ENCODE measurements at places on chromosomes 4 and X.

- no peak for DNase-seq
These were observed 20.8 kb downstream of the ZNF185 start for GRCh38 chrX:152918707-152919106.

DNA sequence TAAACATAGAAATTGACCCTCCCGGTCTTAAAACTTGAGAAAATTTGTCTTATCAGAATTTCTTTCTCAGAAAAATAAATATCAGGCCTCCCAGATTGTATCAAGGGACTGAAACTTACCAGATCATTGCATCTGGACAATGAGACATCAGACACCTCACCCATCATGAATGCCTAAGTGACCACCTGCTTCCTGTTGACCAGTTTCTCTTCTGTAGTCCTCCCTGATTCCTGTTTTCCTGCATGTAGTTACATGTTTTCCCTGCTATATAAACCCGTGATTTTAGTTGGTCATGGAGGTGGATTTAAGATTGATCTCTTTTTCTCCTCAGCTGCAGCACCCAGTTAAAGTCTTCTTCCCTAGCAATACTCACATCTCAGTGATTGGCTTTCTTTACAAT, 548.1 kb downstream of the PPP4R3C start:
- DNase-seq, result no peak

DNA sequence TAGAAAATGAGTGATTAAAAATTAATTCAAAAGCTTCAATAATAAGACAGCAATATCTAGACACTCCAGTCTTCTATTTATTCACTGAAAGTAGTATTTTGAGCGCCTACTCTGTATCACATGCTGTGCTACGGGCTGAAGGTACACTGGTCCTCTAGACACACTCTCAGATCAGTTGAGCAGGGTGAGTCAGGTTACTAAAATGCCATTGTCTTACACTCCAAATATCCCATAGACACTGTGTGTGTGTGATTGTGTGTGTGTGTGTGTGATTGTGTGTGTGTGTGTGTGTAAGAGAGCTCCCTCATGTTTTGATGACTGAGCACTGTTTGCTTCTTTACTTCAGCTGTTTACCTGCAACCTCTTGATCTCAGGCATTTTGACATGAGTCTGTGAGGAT, 342.8 kb upstream of the BOD1L1 start:
- no peak for DNase-seq

- DNase-seq, result peak; percentile 87
These were observed at the start of the genes CNGA1 and NIPAL1 for GRCh38 chr4:48016141-48017107. Gene CNGA1, minus strand, starts transcription at chr4:48016681. Its CDS starts 63,992 bp downstream, at chr4:47952689. Gene NIPAL1, plus strand, starts transcription at chr4:48016772. Its CDS starts 68 bp downstream, at chr4:48016840.

- no peak for DNase-seq
These were observed 116.1 kb downstream of the REELD1 start for GRCh38 chr4:146330392-146330791.

DNA sequence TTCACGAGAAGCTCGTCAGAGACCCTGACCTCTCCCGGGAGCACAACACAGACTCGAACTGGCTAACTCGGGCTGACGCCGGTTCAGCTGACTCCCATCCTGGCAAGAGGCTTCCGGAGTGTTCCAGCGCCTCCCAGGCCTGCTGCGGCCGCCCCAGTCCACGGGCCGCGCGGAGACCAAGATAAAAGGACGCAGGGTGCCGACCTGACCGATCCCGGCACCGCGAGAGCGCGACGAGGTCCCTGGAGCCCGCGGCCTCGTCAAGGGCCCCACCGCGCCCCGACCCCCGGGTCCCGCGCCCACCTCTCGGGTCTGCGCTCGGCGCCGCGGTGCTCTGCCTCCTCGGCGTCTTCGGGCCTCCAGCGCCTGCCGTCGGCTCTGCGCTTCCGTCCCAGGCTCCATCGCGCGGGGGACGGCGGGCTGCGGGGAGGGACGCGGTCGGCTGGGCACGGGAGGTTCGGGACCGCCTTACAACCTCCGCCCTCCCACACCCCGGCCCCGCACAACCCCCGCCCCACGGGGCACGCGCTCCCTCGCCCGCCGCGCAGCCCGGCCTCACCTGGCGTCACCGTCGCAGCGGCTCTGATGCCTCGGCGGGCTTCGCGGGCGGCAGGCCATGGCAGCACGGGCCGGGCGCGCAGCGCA, 426 bp downstream of the SLBP start:
- DNase-seq, result no peak

DNA sequence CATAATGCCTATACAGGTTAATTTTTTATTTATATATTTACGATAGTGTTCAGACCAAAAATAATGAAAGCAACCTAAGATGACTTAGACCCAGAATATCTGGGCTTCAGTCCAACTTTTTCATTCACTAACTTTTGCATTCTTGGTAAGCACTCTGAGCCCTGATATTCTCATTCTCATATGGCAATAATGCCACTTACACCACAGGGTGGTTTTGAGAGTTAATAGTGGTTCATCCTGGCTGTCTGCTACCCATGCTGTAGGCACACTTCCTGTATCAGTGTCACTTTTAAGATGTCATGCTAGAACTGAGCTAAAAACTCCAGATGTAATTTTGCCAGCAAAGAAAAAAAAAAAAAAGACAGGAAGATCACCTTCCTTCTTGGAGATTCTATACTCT, 508.7 kb upstream of the FMR1 start:
- no peak for DNase-seq

DNA sequence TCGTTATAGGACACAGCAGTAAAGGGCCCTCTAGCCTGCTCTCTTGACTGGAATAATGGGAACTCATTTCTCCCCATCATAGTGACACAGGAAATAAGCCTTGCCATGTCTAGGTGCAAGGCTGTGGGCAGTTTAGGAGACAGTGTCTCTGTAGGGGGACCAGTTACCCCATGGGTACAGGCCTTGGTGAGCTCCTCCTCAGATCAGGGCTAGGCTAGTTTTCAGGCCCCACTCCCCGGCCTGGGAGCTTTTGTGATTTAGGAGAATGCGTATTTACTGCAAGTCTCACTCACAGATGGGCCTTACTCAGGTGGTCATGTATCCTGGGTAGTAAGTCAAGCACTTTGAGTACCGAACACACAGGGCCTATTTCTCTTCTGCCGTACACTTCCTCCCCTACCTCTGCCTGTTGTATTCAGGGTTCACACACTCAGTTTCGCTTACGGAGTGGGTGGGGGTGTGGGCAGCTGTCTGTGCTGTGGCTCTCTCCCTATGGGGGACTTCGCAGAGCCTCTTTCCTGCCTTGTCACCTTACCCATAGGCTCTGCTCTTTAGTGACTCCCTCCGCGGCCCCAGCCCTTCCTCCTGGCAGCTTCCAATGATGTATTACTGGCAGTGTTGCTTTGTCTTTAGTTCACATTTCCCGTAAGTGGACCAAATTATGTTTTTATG, 34.2 kb downstream of the FAM193A start:
- DNase-seq, result no peak

DNA sequence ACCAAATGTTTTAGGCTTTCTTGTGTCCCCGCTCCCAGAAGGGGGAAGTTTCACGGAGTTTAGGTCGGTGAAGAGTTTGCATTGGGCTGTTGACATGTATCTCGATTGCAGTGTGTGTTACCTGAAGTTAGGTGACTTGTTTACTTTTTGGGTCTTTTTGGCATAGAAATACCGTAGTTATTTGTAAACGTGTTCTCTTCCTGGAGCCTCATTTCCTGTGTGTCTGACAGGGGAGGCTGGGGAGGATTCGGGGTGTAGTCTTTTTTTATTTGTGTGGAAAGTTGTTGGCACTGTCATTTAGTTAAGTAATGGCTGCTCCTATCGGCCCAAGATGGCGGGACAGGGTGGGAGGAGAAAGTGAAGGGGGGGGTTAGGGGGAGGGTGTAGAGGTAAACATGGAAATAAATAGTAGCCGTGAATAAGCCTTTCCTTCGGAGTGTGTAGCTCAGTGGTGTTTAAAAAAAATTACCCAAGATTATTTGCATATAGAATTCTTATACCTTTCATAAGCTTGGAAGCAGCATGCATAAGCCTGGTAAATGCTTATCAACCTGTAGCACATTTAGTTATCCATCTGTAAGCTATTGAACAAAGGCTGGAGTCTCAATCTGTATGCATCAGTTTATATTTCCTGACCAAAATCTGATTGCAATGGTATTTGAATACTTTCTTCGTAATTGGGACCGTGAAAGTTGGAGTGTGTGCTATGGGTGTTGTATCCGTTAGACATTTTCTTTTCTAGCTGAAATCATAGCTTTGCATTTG, 1.6 kb downstream of the KDM6A start:
- peak; percentile 12 for DNase-seq

DNA sequence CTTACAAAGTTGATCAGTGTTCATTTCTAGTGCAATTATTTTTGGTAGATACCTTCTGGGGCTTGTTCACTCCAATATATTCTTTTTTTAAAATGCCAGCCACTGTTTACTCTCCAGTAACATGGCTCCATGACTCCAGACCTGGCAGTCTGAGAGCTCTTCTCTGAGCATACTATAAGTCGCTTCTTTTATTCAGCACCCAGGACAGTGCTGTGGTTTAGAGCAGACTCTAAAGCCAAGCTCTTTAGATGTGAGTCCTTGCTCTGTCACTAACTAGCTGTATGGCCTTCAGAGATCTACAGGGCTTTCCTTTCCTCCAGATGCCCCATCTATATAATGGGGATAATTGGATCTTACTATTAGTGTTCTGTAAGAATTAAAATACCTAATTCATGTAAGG, 200.2 kb upstream of the FAM241A start:
- no peak for DNase-seq

DNA sequence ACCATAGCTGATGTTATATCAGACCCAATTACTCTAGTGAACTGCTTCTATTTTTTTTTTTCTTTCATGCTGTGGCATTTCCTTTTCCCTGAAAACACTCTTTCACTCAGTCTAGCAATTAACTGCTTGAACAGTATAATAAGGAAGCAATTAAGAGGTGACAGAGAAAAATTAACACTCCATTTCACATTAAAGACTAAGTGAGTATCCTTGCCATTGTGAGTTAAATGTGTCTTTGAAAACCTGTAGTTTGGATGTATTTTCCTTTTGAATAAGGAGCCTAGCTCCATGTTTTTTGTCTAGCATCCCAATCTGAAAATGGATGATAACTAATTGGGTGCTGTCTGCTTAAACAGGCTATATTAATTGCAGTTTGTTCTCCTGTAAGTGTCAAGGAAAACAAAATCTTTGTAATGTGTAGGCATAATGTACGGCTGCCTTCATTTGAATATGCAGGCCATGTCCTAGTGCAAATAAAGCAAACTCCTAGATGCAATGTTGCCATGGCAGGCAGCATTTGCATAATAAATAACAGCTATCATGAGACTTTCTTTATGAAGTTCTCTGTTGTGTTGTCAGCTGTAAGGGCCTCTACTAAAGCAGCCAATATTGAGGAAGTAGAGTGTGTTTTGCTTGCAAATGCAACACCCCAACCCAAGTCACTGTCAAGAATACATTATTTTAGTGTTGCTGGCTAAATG, 416.7 kb downstream of the ZIC3 start:
- DNase-seq, result no peak

- no peak for DNase-seq
These were observed 40.8 kb upstream of the APLN start for GRCh38 chrX:129695535-129695934.

- DNase-seq, result no peak
These were observed 68.0 kb upstream of the STIM2 start for GRCh38 chr4:26792639-26793038.

Measured in nephron progenitor cell (in vitro differentiated cells).